ENCODE measurements at places on chromosomes 7 and 10.
A peak's percentile ranks its signal among the peaks of the same experiment; 100 is the strongest.

DNA sequence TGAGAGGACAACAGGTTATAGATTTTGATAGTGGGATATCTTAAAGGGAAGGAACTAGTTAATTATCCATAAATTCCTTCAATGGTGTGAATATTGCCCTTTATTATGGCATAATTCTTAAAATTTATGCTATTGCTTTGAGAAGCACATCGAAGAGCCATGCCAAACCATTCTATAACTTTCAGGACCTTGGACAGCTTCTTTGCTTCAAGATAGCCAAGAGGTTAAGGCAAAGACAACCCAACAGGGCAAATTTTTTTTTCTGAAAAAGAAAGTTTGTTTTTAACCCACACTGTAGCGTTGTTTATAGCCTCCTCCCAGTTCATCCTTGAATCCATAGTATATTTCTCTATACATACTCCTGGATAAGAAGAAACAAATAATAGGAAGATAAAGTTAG is 103.2 kb downstream of the NRG3 start:
- no peak for DNase-seq

GRCh38 chr10:68135922-68136792 is 26.9 kb downstream of the MYPN start:
- peak; percentile 74 for DNase-seq

DNA sequence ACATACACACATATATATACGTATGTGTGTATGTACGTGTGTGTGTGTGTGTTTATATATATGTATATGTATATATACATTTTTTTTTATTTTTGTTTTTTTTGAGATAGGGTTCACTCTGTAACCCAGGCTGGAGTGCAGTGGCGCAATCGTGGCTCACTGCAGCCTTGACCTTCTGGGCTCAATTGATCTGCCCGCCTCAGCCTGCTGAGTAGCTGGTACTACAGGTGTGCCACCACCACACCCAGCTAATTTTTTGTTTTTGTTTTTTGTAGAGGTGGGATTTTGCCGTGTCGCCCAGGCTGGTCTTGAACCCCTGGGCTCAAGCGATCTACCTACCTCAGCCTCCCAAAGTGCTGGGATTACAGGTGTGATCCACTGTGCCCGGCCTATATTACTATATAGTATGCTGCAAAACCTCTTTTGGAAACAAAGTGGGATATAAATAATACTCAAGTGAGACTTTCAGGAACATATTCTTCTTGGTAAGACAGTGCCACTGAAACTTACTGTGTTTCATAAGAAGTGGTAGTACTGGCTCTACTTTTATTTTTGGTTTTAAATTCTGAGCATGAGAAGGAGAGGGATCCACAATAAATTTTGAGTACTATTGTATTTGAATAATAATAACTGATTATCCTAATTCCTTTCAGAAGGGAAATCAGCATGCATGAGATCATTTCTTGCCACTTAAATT is 51.0 kb downstream of the MLLT10 start:
- no peak for DNase-seq

DNA sequence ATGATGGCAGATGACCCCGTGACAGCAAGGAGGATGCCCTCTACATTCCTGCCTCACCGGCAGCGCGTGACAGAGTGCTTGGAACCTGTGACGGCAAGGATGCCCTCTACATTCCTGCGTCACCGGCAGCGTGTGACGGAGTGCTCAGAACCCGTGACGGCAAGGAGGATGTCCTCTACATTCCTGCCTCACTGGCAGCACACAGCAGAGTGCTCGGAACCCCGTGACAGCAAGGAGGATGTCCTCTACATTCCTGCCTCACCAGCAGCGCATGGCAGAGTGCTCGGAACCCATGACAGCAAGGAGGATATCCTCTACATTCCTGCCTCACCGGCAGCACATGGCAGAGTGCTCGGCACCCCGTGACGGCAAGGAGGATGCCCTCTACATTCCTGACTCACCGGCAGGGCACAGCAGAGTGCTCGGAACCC is 231.0 kb downstream of the DIP2C start:
- DNase-seq: no peak

- DNase-seq: no peak
Observed at GRCh38 chr7:75723444-75723843, 15.3 kb downstream of the HIP1 start.

- no peak for DNase-seq
Observed at GRCh38 chr10:8360365-8360764, 305.9 kb downstream of the GATA3 start.

DNA sequence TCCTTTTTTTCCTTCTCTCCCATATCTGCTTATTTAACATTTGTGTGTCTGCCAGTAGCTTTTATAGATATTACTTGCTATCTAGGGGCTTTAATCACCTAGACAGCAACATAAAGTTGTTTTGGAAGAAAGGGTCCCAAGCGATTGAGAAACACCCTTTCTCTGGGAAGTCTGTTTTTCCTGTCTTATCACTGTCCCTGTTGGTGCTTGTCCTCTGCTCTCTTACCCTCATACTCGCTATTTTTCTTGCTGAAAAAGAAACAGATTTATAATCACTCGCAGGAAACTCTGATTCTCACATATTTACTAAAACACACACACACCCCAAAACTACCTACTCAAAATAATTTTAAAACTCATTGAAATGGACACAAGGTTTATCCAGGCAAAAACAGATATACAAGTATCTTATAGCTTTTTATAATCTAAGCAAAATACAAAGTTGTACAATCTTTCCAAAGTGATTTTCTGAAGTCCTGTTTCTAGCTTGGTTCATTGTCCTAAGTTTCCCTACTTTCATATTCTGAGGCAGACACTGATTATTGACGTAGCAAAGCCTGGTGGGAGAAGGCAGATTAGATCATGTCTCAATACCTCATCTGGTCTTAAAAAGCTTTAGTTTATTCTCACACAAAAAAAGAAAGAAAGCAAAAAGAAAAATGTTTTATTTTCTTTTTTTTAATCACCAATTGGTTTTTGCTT is 157.3 kb downstream of the CACNA2D1 start:
- DNase-seq: no peak

- peak; percentile 79 for DNase-seq
Observed at GRCh38 chr10:71868192-71868697, 17.2 kb upstream of the PSAP start.

DNA sequence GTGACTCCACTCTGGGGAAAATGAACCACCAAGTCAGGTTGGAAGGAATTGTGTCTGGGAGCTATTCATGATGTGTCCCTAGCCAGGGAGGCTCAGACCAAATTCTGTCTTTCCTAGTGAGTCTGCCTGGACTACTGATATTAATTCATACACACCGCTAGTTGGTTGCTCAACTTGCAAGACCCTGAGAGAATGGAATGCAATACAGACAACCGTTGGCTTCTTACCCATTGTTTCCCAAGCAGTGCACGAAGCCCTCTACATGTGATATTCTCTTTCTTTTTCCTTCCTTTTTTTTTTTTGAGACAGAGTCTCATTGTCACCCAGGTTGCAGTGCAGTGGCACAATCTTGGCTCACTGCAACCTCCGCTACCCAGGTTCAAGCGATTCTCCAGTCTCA is 19.4 kb upstream of the SRGN start:
- DNase-seq: peak; percentile 60

GRCh38 chr7:51161937-51162336 is 154.7 kb downstream of the COBL start:
- no peak for DNase-seq

- no peak for DNase-seq
Observed at GRCh38 chr10:114751856-114752255, 69.7 kb upstream of the FHIP2A start.

DNA sequence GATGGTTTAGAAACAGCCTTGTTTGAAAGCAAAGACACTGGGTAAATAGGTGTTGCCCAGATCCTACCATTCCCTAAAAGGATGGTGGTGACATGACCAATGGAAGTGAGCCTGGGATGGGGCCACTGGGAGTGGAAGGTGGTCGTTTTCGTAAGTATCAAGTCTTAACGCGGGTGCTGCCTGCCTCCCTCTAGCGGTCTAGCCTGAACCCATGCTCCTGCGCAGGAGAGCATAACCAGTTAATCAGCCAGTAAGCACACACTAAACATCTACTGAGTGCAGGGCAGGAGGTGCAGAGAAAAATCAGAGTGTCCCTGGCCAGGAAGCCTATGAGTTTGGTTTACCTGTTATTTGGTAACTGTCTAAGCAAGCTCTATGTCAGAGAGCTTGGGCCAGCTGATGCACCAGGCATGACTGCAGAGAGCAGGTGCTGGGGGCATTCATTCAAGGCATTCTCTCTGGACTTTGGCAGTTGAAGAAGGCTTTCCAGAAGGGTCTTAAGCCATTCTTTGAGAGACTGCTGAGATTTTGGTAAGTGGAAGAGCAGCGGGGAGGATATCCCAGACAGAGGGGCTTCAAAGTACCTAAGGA is 930 bp downstream of the GARIN1A start:
- DNase-seq: peak; percentile 24

DNA sequence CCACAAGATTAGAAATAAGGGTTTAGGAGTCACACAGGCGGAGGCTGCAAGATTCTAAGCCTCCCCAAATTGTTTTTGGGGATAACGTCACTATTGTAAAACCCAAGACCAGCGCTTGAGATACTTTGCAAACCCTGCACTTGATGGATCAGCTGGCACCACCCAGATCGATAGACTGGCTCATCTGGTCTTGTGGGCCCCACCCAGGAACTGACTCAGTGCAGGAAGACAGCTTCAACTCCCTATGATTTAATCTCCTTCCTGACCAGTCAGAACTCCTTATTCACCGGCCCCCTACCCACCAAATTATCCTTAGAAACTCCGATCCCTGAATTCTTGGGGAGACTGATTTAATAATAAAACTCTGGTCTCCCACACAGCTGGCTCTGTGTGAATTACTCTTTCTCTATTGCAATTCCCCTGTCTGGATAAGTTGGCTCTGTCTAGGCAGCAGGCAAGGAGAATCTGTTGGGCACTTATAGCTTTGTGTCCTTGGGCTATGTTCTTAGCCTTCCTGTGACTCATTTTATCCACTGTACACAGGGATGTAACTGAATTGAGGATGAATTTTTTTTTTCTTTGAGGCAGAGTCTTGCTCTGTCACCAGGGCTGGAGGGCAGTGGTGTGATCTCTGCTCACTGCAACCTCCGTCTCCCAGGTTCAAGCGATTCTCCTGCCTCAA is 64.4 kb upstream of the CARD11 start:
- no peak for DNase-seq

DNA sequence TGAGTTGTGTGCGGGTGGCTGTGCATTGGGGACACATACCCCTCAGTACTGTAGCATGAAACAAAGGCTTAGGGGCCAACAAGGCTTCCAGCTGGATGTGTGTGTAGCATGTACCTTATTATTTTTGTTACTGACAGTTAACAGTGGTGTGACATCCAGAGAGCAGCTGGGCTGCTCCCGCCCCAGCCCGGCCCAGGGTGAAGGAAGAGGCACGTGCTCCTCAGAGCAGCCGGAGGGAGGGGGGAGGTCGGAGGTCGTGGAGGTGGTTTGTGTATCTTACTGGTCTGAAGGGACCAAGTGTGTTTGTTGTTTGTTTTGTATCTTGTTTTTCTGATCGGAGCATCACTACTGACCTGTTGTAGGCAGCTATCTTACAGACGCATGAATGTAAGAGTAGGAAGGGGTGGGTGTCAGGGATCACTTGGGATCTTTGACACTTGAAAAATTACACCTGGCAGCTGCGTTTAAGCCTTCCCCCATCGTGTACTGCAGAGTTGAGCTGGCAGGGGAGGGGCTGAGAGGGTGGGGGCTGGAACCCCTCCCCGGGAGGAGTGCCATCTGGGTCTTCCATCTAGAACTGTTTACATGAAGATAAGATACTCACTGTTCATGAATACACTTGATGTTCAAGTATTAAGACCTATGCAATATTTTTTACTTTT is 1.8 kb downstream of the DDIT4 start:
- no peak for DNase-seq

DNA sequence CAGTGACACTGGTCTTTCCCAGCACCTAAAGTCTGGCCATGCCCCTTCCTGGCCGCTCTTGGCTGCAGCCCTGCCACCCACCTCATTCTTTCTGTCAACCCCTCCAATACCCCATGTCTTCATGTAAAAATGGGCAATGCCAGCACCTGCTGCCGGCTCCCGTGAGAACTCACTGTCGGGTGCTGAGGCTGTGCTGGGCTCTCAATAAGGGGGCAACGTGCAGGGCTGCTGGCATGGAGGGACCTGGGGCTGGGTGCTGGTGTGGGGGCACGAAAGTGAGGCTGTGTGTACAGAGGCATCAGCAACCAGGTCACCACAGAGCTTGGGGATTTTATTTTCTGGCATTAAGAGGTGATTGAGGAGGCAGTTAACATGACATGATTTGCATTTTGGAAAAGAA is 65.3 kb downstream of the ALOX5 start:
- no peak for DNase-seq

All from fibroblast of gingiva (primary cell).